ENCODE measurements at places on chromosomes 11 and 22. TPM values are rescaled to one million over a fixed set of nuclear protein-coding genes. Genes with fewer than 3 reads are reported as not detected.

Gene SHANK3
- 0.01 TPM for polyA plus RNA-seq

DNA sequence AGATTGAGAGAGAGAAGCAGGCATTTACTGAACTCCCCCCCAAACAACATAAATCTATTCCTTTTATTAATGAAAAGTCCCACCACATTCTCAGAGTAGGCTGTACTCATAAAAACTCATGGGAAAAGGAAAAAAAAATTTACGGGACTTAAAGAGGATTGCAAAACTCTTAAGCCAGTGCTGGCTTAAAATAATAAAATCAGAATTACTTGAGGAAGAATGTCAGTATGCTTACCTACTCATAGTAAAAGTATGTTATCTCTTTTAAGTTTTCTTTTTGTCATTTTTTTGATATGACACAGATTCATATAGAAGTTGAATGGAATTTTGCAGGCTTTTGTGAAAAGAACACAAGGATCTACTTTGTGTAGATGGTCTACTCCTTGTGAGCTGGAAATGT, 126.3 kb downstream of the LUZP2 start:
- no peaks in the 10 kb centered on the region for H3K27me3 ChIP-seq
- H3K4me1 ChIP-seq: no peaks in the 10 kb centered on the region
- H3K4me3 ChIP-seq: no peak overlapping the region
- H3K36me3 ChIP-seq: no peaks in the 10 kb centered on the region

- H3K27me3 ChIP-seq: no peaks in the 10 kb centered on the region
- peaks cover 49% of the 10 kb centered on the region for H3K36me3 ChIP-seq
- H3K27ac ChIP-seq: no peak overlapping the region
- DNase-seq: no peak
- no peak overlapping the region for H3K4me3 ChIP-seq
These were observed 48.3 kb downstream of the CEP164 start for GRCh38 chr11:117375960-117376359.

DNA sequence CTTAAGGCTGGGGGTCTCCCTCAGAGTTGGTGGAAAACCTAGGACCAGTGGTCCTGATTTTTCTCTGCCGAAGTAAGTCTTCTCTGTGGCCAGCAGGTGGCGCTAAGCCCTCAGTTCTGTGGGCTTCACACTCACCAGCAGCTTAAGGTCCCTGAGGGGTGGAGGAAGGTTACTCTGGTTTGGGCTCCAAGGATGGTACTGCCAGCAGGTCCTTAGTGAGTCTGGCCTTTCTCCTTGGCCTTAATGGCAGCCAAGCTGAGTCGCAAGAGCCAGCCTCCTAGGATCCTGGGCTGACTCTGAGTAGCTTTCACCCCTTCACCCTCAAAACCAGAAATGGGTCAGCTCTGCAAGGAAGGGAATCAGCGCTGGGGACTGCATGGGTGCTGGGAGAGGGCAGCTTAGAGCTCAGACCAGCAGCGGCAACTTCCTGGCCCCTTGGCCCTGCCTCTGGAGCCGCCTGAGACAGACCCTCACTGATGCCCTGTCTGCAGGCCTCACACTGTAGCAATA, 4.4 kb downstream of the KCNJ11 start:
- H3K4me3 ChIP-seq: no peak overlapping the region
- H3K27ac ChIP-seq: no peak overlapping the region
- peaks cover 6% of the 10 kb centered on the region for H3K4me1 ChIP-seq
- no peaks in the 10 kb centered on the region for H3K27me3 ChIP-seq
- H3K36me3 ChIP-seq: no peaks in the 10 kb centered on the region
- DNase-seq: peak; percentile 75

DNA sequence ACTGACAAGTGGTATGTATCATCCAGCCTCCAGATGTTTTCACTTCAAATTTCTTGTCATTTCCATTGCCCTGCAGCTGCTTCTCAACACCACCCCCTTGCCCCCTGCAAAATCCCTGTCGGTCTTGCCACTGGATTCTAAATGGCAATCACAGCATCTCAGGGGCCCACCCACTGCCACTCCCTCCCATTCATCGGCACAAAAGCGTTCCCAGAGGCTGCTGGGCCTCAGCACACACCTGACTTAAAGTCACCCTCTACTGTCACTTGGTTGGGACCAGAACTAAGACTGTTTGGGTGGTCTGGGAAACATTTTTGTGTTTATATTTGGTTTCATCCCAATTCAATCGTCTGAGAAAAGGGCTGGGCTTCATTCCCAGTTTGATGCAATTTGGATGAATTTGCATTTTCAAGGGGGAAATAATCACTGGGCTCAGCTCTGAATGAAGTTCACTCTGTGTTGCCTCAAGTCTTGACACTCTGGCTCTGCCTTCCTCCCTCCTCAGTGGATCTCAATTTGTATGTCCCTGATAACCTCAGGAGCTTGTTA, 27.1 kb downstream of the SYT13 start:
- no peaks in the 10 kb centered on the region for H3K36me3 ChIP-seq
- H3K27me3 ChIP-seq: no peaks in the 10 kb centered on the region
- DNase-seq: no peak
- H3K4me1 ChIP-seq: no peaks in the 10 kb centered on the region

DNA sequence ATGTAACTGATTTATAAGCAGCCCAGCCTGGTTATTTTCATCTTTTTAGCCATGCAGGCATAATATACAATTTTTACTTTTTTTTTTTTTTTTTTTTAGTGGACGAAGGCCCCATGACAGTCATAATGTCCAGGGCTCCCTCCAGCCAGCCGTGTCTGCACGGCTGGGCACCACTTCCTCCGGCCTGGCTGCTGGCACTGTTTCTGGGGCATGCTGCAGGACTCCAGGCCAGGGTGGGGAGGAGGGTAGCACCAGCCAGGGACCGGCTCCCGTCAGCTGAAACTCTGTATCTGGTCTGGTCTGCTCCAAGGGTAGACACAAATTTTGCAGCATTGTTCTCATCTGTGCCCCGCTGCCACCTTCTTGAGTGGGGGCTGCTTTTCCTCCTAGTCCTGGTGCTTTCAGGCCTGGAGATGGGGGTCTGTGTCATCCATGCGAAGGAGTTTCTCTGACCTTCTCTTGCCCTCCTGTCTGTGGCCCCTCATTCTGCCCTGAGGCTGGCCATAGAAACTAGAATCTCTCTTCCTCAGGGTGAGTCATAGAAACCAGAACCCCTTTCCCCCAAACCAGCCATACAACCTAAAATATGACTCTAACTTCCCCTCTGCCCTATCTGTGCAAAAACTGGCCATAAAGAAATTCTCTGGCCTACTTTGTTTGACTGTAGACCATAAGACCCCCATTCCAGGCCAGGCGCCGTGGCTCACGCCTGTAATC, 9.2 kb upstream of the RRP7A start:
- H3K36me3 ChIP-seq: no peaks in the 10 kb centered on the region
- no peak overlapping the region for H3K4me3 ChIP-seq
- H3K27me3 ChIP-seq: no peaks in the 10 kb centered on the region
- no peaks in the 10 kb centered on the region for H3K4me1 ChIP-seq
- no peak for DNase-seq

DNA sequence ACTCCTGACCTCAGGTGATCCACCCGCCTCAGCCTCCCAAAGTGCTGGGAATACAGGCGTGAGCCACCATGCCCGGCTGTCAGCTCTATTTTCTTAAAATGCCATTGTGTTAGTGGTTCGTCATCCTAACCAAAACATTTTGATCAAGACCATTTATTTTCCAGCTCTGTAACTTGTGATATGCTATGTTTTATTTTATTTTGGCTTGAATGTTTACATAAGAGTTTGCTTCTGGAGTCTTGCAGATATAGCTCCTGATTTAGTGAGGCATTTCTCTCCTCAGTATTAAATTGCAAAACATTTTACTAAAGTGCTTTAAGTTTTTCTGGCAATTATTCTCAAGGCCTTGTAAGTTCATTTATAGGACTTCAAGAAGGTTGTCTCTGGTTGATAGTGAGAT, 4.4 kb downstream of the EP300 start:
- no peak overlapping the region for H3K4me3 ChIP-seq
- peaks cover 35% of the 10 kb centered on the region for H3K36me3 ChIP-seq
- no peaks in the 10 kb centered on the region for H3K27me3 ChIP-seq
- H3K27ac ChIP-seq: no peak overlapping the region
- no peak for DNase-seq

Gene TNNT3
- polyA plus RNA-seq: not detected

DNA sequence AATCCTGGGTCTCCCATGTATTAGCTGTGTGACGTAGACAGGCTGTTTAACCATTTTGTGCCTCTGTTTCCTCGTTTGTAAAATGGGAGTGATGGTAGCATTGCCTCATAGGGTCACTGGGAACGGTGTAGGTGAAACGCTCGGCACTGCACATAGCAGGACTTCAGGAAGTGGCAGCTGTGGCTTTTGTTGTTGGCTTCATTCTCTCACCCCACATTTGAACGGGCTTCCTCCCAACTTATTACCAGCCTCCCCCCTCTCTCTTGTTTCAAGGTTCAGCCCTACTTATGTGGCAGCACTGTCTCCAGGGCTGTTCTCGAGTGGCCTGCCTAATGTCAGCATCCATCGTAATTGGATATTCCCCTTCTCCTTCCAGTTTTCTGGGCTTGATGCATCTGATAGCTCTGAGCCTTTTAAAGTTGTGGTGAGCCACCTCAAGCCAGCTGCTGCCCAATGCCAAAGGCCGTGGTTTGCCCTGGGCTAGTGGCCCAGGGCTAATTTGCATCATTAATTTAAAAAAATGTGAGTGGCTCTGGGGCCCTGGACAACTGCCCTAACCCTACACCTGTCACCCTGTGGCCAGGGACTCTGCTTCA, 217.8 kb upstream of the TBCEL start:
- H3K27me3 ChIP-seq: no peaks in the 10 kb centered on the region
- H3K36me3 ChIP-seq: no peaks in the 10 kb centered on the region
- H3K4me3 ChIP-seq: no peak overlapping the region

GRCh38 chr22:26316732-26317285, 112.3 kb upstream of the ASPHD2 start:
- no peak overlapping the region for H3K27ac ChIP-seq
- no peaks in the 10 kb centered on the region for H3K4me1 ChIP-seq
- no peak for DNase-seq
- no peaks in the 10 kb centered on the region for H3K36me3 ChIP-seq
- H3K27me3 ChIP-seq: no peaks in the 10 kb centered on the region
- no peak overlapping the region for H3K4me3 ChIP-seq

DNA sequence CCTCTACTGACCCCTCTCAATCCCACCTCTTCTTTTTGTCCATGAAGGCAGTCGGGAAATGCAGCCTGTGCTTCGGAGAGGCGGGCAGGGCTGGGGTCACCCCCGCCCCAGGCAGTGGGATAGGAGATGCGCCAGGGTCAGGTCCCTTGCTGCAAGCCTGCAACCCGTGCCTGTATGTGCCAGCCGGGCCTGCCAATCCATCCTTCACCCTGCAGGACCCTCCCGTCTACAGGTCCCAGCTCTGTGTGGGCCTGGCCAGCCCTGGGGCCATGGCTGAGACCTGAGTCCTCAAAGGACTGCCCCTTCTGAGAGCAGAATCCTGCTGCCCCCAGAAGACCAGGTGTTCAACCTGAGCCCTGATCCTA, 10.9 kb downstream of the ASCL2 start:
- H3K36me3 ChIP-seq: no peaks in the 10 kb centered on the region
- no peak overlapping the region for H3K4me3 ChIP-seq
- no peaks in the 10 kb centered on the region for H3K4me1 ChIP-seq
- no peaks in the 10 kb centered on the region for H3K27me3 ChIP-seq
- DNase-seq: no peak
- H3K27ac ChIP-seq: no peak overlapping the region

GRCh38 chr22:36386351-36386899, 1.3 kb downstream of the MYH9 start:
- peak overlapping the region; percentile 90 for H3K27ac ChIP-seq
- peaks cover 16% of the 10 kb centered on the region for H3K36me3 ChIP-seq
- peak; percentile 94 for DNase-seq
- peaks cover 77% of the 10 kb centered on the region for H3K4me1 ChIP-seq
- no peaks in the 10 kb centered on the region for H3K27me3 ChIP-seq
- H3K4me3 ChIP-seq: peak overlapping the region; percentile 99

- H3K27ac ChIP-seq: peak overlapping the region; percentile 86
- DNase-seq: no peak
- peaks cover 24% of the 10 kb centered on the region for H3K4me1 ChIP-seq
- H3K27me3 ChIP-seq: no peaks in the 10 kb centered on the region
These were observed 602 bp downstream of the NAT10 start for GRCh38 chr11:34105957-34106504.

DNA sequence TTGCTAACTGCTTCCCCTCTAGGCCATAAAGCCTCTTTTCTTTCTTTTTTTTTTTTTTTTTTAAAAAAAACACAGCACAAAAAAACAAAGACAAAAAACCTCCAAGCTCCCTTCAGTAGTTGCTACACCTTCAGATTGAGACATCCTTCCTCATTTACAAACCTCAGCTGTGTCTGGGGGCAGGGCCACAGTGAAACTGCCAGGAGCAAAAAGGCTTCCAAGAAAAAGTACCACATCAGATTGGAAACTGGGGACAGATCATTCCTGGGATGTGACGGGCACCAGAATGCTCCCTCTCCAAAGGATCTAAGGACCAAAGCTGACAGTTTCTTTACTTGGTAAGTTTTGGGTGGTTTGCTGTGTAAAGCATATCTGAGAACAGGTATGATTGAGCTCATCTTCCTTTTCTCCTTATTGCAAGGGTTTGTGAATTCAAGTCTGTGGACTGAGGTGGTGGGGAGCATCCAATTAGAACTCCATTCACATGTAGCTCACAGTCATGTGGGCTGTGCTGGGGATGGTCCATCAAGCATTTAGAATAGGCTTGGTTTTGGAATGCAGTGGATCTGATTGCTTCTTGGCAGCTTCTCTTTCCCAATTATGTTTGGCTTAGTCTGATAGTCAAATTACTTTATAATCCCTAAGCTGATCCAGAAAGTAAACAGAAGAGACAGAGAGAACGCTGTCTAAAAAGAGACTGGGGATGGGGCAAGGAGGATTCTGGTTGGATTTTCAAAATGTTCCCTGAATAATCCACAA, 705 bp downstream of the BBOX1 start:
- H3K36me3 ChIP-seq: no peaks in the 10 kb centered on the region
- no peaks in the 10 kb centered on the region for H3K4me1 ChIP-seq
- H3K27ac ChIP-seq: no peak overlapping the region

DNA sequence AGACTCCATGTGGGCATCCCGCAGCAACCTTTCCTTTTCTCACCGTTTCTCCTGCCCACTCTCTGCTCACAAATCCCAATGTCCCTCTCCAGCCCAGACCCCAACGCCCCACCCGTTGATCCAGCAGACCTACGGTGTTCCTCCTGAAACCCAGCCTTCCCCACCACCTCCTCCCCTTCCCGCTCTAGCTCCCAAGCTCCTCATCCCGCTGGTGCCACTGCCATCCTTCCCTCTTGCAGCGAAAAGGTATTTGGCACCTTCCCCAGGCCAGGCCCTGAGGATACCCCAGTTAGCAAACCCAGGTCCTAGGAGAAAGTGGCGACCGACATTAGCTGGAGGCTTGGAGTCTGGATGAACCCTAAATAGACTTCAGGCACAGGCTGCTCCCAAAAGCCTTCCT, 84.0 kb upstream of the RTL6 start:
- DNase-seq: no peak
- H3K36me3 ChIP-seq: no peaks in the 10 kb centered on the region
- no peak overlapping the region for H3K4me3 ChIP-seq
- peaks cover 10% of the 10 kb centered on the region for H3K4me1 ChIP-seq
- H3K27me3 ChIP-seq: peaks cover 20% of the 10 kb centered on the region

- no peak overlapping the region for H3K27ac ChIP-seq
- H3K36me3 ChIP-seq: no peaks in the 10 kb centered on the region
- no peak for DNase-seq
These were observed 15.6 kb upstream of the MFRP start for GRCh38 chr11:119361941-119362725.
